8988T (cell line): ENCODE measurements at places on chromosomes 7 and 10.

GRCh38 chr7:123746931-123747488, 1.8 kb downstream of the WASL start:
- no peak for DNase-seq

GRCh38 chr10:106158241-106158640, 1006.3 kb downstream of the SORCS1 start:
- no peak for DNase-seq

GRCh38 chr10:100733329-100733728, 12.1 kb upstream of the PAX2 start:
- no peak for DNase-seq

GRCh38 chr7:91149341-91150246, 114.6 kb upstream of the FZD1 start:
- no peak for DNase-seq

DNA sequence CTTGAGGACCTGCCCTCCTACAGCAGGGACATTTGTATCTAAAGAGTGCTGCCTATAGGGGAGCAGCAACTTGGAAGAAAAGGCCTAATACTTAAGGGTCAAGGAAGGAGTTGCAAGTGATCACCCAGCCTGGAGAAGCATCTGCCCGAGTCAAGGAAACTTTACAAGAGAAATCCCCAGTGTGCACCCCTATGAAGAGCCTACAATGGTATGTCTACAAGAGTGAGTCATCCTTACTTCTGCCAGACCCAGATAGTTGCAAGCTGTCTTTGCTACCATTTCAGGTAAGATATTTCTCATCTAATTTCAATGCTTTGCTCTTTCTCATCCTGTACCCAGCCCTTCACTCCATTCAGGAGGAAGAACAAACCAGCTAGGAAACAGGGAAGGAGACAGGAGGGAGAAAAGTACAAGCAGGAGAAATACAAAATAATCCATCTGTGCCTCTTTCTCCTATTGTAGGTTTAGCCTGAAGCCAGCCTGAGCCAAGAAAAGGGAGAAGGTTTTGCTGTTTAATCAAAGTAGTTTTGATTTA, 34.4 kb upstream of the AGR3 start:
- no peak for DNase-seq

- no peak for DNase-seq
Observed at GRCh38 chr10:117463545-117463920, 79.0 kb upstream of the EMX2 start.

- no peak for DNase-seq
Observed at GRCh38 chr10:129717816-129718547, 246.1 kb downstream of the EBF3 start.

DNA sequence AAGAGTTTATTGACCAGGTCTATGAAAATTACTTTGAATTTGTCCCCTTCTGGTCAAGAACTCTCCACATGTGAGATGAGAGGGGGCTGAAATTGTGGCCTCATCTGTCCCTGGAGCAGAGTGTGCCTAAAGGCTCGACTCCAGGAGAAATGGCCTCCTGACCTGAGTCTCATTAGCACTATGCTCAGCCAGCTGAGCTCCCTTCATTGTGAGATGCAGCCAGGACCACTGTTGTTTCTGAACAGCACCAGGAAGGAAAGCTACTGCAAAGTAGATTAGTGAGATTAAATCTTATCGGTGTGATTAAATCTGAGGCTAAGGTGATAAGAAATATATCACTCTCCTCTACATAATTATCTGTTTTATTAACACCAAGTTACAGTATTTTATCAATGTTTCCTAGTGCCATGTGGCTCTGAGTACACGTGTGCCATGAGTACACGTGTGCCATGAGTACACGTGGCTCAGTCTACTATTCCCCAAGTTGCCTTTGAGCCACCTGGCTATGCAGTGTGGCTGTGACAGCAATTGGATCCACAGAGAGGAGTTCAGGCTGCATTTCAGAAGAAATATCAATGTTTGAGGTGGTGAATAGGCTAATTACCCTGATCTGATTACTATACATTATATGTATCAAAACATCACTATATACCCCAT, 126.9 kb downstream of the IPMK start:
- no peak for DNase-seq

DNA sequence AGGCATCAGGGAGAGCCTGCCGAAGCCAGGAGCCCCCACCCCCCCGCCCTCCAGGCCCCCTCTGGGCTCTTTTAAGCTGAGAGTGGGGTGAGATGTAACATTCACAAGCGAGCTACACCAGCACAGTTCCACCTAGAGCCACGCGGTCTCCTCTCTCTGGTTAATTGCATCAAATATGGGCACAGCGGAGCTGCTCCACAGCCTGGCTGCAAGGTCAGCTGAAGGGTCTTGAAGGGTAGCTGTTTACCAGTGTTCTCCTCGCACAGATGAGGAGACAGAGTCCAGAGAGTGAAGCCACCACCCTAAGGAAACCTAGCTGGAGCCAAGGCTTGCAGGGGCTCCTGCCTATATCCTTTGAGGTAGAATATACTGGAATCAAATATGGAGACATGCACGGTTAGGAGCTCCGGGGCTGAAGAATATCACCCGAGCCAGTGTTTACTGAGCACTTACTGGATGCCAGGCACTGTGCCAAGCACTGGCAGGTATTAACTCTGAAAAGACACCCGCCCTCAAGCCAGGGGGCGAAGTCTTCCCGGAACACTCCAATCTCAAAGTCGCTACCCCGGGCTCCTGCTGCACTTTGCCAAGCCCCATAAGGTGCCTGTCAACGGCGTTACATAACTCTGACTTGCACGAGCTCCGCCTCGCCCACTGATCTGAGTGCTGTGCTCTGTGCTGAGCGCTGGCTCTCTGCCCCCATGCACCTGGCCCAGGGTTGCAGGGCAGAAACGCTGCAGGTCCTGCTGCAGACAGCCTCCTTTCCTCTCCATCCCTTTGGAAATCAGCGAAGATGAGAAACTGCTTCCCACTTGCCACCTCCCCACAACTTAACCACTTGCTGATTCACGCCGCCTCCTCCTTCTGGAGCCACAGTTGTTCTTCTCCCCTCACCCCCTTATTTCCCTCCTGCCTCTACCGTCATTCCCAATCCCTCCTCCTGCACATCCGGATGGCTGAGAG, 5.4 kb downstream of the CHST15 start:
- DNase-seq, result no peak

DNA sequence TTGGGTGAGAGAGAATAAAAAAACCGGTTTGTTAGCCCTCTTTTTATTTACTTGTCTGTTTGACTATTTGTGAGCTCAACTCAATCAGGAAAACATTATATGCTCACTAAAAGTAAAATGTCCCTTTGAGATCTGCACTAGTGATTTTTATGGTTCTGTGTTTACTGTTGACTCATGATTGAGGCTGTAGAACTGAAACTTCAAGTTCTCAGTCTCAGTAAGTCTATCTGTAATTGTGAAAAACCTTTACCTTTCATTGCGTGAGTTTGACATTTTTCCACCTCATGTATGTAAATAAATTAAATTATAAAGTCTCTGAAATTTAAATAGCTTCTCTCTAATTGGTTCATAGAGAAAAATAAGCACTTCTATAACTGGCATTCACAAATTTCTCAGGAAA, 17.0 kb upstream of the CASD1 start:
- DNase-seq, result no peak
